ENCODE measurements at places on chromosomes 4 and X. TPM values are rescaled to one million over a fixed set of nuclear protein-coding genes. Genes with fewer than 3 reads are reported as not detected.

Gene EMD
- 54.4 TPM for total RNA-seq

Gene ERVMER34-1
- 0.90 TPM for total RNA-seq

Gene PHKA1
- 3.7 TPM for total RNA-seq

Gene ATG4A
- total RNA-seq: 10.5 TPM
